NCI-H2081 treated with DMSO at 0.1 percent for 48 hours (cell line): ENCODE measurements at places on chromosomes 12 and 14.

DNA sequence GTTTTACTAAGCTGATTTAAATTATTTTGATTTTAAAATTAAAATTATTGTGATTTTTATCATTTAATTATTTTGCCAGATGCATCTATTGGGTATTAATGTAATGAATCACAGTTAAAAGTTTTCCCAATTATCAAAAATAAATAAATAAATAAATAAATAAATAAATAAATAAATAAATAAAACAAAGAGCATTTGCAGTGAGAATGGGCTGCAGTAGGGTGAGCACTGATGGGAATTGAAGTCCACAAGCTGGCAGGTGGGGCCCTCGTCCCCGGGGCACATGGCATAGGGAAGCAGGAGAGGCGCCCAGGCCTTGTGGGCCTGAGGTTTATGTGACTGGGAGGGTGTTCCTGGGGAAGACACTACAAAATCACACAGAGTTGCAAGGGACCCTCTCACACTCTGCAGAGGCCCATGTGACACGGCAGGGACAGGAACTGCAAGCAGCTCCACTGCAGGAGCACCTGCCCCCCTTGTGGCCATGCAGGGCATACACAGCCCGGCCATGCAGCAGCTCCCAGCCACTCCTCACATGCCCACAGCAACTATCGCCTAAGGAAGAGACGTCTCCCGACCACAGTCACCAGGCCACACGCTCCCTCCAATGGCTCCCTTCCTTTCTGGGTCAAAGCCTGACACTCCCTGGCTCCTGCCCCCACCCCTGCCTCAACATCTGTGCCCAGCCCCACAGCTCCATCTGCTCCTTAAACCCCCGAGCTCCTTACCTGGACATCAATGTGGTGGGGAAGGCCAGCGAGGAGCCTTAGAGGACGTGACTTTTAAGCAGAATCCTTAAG, 256.3 kb upstream of the SFSWAP start:
- no peak for DNase-seq

DNA sequence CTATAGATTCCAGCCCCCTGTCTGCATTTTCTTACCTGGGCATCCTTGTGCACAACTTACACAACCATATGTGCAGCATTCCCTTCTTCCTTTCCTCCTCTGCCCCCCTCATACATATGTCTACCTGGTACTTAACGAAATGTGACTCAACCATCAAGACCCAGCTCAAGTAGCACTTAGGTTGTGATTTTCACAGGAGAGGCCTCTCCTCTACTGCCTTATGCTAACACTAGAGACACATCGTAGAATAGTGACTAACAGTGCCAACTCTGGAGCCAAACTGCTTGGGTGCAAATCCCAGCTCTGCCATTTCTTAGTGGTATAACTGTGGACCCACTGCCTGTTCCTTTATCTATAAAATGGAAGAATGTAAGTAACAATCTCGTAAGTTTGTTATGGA, 24.1 kb upstream of the PLEKHA5 start:
- no peak for DNase-seq

- DNase-seq: no peak
These were observed 41.3 kb upstream of the CEP83 start for GRCh38 chr12:94500831-94501567.

GRCh38 chr12:124869059-124869665, 5.5 kb upstream of the SCARB1 start:
- no peak for DNase-seq

DNA sequence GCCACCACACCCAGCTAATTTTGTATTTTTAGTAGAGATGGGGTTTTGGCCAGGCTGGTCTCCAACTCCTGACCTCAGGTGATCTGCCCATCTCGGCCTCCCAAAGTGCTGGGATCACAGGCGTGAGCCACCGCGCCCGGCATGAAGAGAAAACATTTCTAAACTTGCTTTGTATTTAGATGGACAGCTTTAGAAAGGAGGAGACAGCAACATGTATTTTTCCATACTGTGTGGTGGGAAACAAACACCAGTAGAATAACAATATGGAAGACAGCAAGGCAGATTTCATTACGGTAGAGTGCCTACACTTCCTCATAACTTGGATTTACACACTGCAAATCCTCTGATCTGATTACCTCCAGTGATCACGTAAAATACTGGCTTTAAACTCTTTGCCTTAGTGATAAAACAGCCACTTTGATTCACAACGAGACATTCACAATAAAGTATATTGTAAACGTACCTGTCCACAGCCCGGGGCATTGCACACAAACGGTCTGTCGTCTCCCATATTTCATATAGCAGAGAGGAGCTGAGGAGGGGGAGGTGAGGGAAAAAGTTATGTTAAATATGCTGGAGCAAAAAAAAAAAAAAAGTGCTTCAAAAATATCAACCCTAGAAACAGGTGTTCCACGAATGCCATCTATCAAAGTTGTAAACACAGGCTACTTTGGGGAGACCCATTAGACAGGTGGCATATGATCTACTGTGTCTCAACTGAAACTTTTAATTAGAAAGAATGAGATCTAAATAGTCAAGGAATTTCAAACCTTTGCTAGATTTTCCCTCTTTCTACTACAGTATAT, 25.5 kb downstream of the ATF7 start:
- no peak for DNase-seq

DNA sequence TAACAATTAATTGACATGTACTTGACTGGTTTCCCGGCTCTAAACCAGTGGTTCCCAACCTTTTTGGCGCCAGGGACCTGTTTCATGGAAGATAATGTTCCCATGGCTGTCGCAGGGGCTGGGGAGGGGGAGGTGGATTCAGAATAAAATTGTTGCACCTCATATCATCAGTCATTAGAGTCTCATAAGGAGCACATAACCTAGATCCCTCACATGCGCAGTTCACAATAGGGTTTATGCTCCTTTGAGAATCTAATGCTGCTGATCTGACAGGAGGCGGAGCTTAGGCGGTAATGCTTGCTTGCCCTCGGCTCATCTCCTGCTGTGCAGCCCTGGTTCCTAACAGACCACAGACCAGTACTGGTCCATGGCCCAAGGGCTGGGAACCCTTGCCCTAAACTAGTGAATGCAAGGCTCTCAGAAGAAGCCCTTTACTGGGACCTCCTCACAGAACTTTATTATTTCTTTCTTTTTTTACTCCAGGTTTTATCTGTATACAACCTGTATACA, 86.4 kb upstream of the SINHCAF start:
- DNase-seq: no peak

- DNase-seq: no peak
These were observed 181.6 kb upstream of the FOXN3 start for GRCh38 chr14:89598548-89599186.
